ENCODE measurements at places on chromosomes 16 and 17. TPM values are rescaled to one million over a fixed set of nuclear protein-coding genes. Genes with fewer than 3 reads are reported as not detected.

NPIPB2 gene
- 11.3 TPM for total RNA-seq

MPP2 gene
- total RNA-seq = 0.16 TPM

KCNH6 gene
- total RNA-seq = 0.06 TPM

SULT1A4 gene
- total RNA-seq = 12.6 TPM

CHST6 gene
- total RNA-seq = 0.16 TPM

CD300A gene
- total RNA-seq = not detected

TAOK2 gene
- total RNA-seq = 119 TPM

UNK gene
- total RNA-seq = 6.8 TPM

HID1 gene
- 19.3 TPM for total RNA-seq

CCL11 gene
- not detected for total RNA-seq

GSG1L gene
- not detected for total RNA-seq

ARHGDIG gene
- 0.13 TPM for total RNA-seq

ATF7IP2 gene
- 10.7 TPM for total RNA-seq

ANKS3 gene
- 27.1 TPM for total RNA-seq

PARD6A gene
- total RNA-seq = 2.5 TPM

PPP1R1B gene
- total RNA-seq = not detected

SLC5A2 gene
- not detected for total RNA-seq

SYCE1L gene
- 5.0 TPM for total RNA-seq

CACNG3 gene
- not detected for total RNA-seq

SCNN1G gene
- total RNA-seq = 0.13 TPM

TMIGD1 gene
- total RNA-seq = not detected

SERPINF2 gene
- total RNA-seq = 0.49 TPM

DLX4 gene
- not detected for total RNA-seq

TNFRSF17 gene
- total RNA-seq = not detected

CTRL gene
- 0.76 TPM for total RNA-seq

FSCN2 gene
- 1.1 TPM for total RNA-seq

DPEP3 gene
- not detected for total RNA-seq

MYO15A gene
- total RNA-seq = 0.44 TPM

NPIPA2 gene
- total RNA-seq = 1.3 TPM

LITAF gene
- total RNA-seq = 0.81 TPM

TEX14 gene
- under 0.01 TPM for total RNA-seq

FBXW10 gene
- not detected for total RNA-seq

DNAH17 gene
- total RNA-seq = 0.06 TPM

HOXB7 gene
- total RNA-seq = 6.9 TPM

RNF40 gene
- total RNA-seq = 42.7 TPM

SLC5A11 gene
- total RNA-seq = not detected

HOXB6 gene
- 10.2 TPM for total RNA-seq

ZNF597 gene
- 2.3 TPM for total RNA-seq

FOXN1 gene
- not detected for total RNA-seq

LRRC59 gene
- total RNA-seq = 107 TPM

USP43 gene
- total RNA-seq = not detected

ADAP2 gene
- 0.16 TPM for total RNA-seq

IL32 gene
- 319 TPM for total RNA-seq

TBC1D3E gene
- not detected for total RNA-seq

CEMP1 gene
- not detected for total RNA-seq

TMC8 gene
- 0.16 TPM for total RNA-seq

SLC47A2 gene
- total RNA-seq = not detected

GAS7 gene
- 3.7 TPM for total RNA-seq

IL34 gene
- total RNA-seq = 14.3 TPM

CRK gene
- 128 TPM for total RNA-seq

ACACA gene
- total RNA-seq = 35.0 TPM

RNF157 gene
- 0.63 TPM for total RNA-seq

NPIPB6 gene
- not detected for total RNA-seq

CCL8 gene
- 0.16 TPM for total RNA-seq

PLK1 gene
- total RNA-seq = 21.9 TPM

CCDC200 gene
- not detected for total RNA-seq

MMP28 gene
- 11.0 TPM for total RNA-seq

PCTP gene
- 29.0 TPM for total RNA-seq
